WTC11 (cell line): ENCODE measurements at places on chromosomes 3 and 15. TPM values are rescaled to one million over a fixed set of nuclear protein-coding genes. Genes with fewer than 3 reads are reported as not detected.

GRCh38 chr3:129558081-129558771 lies 15.3 kb downstream of the H1-8 start:
- no peak for DNase-seq

- no peak for DNase-seq
Observed at GRCh38 chr3:36615861-36616260, 148.5 kb downstream of the DCLK3 start.

DNA sequence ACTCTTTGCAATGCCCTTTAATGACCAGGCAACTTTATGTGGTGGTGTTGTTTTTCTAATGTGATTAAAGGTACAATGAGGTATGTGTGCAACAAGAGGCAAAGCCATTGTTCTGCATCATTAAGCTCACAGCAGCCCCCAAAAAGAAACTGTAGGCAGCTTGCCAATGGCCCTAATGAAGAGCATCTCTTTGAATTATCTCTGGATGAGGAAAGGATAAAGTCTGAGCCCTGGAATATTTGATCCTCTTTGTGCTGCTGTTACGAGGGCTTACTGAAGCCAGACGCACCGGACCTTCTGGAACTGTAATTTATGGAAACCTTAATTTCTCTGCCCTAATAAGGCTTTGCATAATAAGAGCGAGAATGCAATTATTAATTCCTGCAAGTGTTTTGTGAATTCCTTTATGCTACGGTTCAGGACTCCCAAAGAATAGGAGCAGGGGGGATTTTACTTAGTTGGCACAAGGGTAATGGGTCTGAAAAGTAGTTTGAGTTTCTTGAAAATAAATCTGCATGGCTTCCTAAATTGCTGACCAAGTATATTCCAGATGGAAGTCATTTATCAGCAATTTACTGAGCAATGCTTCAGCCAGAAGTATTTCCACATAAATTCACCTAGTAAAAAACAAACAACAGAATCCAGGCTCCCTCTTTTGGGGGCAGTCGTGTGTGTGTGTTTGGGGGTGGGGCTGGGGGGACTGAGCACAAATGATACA lies 193.4 kb downstream of the PDZRN3 start:
- DNase-seq, result no peak

The TRAIP gene
- 25.9 to 31.8 TPM (median 29.9 TPM) in 3 replicates for total RNA-seq

GRCh38 chr3:100104442-100104798 lies 9.9 kb downstream of the FILIP1L start:
- no peak for DNase-seq

The EBLN2 gene
- total RNA-seq, result 2.3 to 4.3 TPM (median 3.1 TPM) in 3 replicates

- no peak for DNase-seq
Observed at GRCh38 chr3:53902067-53902466, 10.4 kb upstream of the SELENOK start.

GRCh38 chr15:81492969-81493645 lies 119.1 kb upstream of the TMC3 start:
- no peak for DNase-seq

DNA sequence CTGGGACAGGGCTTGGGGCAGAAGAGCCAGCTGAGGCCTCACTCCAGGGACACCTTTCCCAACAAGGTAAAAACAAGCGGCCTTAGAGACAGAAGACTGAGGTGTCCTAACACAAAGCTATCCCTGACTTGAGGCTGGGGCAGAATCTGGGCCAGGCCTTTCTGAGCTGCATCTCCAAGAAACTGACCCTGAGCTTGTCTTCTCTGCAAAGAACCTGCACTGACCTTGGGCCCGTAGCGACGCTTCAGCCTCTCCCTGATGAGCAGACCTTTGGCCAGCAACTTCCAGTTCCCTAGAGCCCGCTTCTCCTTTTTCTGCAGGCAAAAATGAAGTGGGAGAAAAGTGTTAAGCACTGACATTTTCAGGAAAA lies 22.2 kb downstream of the TMEM43 start:
- no peak for DNase-seq

- DNase-seq, result no peak
Observed at GRCh38 chr3:43194490-43195114, 88.7 kb upstream of the POMGNT2 start.

DNA sequence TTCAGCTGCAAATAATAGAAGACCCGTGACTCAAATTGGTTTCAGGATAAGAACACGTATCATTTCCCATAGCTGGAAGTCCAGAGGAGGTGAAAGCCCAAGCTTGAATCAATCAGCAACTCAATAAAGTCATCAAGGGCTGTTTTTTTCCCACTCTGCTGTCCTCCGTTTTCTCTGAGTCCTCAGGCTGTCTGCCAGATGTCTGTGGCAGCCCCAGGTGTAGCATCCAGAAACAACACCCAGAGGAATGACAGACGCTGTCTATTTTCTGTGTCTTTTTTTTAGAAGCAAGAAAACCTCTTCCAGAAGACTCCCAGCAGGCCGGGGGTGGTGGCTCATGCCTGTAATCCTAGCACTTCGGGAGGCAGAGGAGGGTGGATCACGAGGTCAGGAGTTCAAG lies 204.4 kb downstream of the FAM43A start:
- DNase-seq, result no peak

GRCh38 chr3:72388117-72388516 lies 460.1 kb downstream of the SHQ1 start:
- no peak for DNase-seq

DNA sequence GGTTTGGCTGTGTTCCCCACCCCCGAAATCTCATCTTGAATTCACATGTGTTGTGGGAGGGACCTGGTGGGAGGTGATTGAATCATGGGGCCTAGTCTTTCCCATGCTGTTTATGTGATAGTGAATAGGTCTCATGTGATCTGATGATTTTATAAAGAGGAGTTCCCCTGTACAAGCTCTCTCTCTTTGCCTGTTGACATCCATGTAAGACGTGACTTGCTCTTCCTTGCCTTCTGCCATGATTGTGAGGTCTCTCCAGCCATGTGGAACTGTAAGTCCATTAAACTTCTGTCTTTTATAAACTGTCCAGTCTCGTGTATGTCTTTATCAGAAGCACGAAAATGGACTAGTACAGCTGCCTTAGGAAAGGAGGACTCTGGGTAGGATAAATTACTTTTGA lies 976.7 kb downstream of the MCTP2 start:
- DNase-seq, result no peak

DNA sequence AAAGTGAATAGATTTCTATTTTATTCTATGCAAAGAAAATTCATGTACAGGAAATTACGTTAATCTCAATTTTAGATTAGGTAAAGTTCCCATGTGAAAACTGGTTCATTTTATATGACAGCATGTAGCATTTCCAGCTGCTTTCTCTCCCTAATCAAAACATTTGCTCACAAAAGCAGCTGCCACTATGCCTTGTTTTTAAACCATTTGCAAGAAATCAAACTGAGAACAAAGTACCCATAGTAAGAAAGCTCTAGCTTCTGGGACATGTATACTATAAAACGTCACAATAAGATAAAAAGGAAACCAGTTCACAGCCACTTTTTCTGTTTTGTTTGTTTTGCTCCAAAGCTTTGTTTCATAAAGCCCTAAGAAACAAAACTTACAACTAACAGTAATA lies 5.0 kb upstream of the CRYBG3 start:
- DNase-seq, result no peak

DNA sequence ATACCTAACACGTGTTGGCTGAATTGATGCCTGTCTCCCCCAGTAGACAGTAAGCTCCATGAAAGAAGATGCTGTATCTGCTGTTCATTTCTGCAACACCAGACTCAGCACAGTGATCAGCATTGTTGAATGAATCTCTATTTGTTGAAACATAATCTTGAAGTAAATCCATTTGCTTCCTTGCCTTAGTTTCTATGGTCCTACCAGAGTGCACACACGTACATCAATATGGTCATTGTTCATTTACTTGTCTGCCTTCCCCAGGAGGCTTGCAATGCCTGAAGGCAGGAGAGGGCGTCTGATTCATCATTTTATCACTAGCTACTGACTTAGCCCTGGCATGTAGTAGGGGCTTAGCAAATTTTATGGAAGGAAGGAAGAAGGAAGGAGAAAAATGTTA lies 19.2 kb downstream of the RBP2 start:
- no peak for DNase-seq

The HIGD2B gene
- total RNA-seq, result 0.18 TPM in 1 of 3 replicates, not detected in the others

- no peak for DNase-seq
Observed at GRCh38 chr15:100560323-100560722, 31.6 kb upstream of the CERS3 start.

The C3orf49 gene
- not detected in 3 replicates for total RNA-seq

The GPR156 gene
- 0.72 to 1.8 TPM (median 1.5 TPM) in 3 replicates for total RNA-seq

DNA sequence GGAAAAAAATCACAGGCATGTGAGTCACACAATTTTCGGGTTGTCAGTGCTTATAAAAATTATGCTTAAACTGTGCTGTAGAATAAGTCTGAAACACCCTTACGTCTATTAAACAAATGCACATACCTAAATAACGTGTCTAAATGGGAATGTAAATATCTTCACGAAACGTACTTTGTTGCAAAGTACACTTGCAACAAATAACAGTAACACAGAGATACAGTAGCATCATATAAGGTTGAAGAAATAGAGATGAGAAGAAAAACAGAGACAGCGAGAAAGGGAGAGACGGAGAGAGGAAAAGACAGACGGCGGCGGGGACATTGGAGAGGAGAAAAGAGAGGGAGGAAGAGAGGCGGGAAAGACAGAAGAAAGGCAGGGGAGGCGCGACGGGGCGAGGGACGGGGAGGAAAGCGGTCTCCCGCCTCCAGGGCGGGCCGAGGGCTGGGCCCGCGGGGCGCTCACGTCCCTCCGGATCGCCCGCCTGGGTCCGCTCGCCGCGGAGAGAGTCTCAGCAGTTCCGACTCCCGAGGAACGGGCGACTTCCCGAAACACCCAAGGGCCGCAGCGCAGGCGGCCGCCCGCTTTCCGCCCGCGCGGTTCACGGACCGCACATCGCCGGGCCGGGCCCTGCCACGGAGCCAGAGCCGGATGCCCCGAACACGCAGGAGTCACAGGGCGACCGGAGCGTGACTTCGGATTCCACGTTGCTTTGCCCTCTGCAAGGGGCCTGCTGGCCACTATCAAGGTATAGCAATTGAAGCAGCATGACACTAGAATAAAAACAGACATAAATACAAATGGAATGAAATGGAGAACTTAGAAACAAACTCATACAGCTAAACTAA lies 153.4 kb downstream of the LMLN start:
- peak; percentile 40 for DNase-seq

GRCh38 chr3:184757022-184757651 lies 45.3 kb upstream of the MAGEF1 start:
- no peak for DNase-seq

GRCh38 chr3:13479582-13480339 lies at the start of gene HDAC11:
Gene HDAC11 (plus strand): TSS chr3:13480306. CDS start chr3:13480348, 42 bp downstream.
- DNase-seq, result peak; percentile 99

GRCh38 chr15:93063262-93063671 lies 25.7 kb downstream of the RGMA start:
- DNase-seq, result no peak

DNA sequence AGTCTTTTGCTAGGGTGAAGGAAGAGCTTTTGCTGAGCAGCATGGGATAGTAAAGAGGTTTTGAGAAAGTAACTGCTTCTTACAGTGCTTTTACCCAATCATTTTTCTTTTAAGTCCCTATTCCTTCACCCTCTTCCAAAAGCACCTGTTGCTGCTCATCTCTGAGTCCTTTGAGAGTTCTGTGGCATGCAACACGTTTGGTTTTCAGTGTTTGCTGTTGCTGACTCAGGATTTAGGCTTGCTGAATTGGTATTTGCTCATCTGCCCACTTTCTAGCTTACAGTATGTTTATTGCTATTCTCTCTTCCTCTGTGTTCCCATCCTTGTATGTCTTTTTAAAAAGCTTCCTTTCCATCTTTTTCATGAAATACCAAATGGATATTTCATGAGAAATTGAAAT lies 55.9 kb upstream of the THRB start:
- DNase-seq, result no peak

- no peak for DNase-seq
Observed at GRCh38 chr15:68463996-68464395, 32.0 kb upstream of the ITGA11 start.

The BFSP2 gene
- total RNA-seq, result 0.44 TPM in 1 of 3 replicates, not detected in the others

- DNase-seq, result no peak
Observed at GRCh38 chr3:142356818-142357217, 91.0 kb downstream of the XRN1 start.

- DNase-seq, result peak; percentile 94
Observed at GRCh38 chr15:99565299-99566156, at the start of gene MEF2A. Gene MEF2A (plus strand): TSS chr15:99565984. CDS start chr15:99633120, 67,136 bp downstream.

- no peak for DNase-seq
Observed at GRCh38 chr3:190721330-190721729, 141.2 kb downstream of the GMNC start.

The MKRN3 gene
- total RNA-seq, result not detected in 3 replicates

DNA sequence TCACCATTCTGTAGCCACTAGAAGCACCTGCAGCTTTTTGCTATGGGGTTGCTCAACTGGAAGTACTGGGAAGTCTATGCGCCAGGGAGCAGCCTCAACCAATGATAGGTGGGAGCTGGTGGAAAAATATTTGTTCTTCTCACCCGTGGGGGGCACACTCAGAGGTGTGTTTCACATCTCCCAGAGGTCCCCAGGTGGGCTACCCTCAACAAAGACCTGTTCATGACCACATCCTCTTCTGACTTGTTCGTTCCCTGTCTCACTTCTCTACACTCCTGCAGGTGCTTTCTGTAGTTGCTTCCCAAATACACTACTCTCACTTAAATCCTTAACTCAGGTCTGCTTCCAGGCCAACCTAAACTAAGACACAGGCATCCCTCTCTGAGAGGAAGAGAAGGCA lies 3.6 kb downstream of the CAMP start:
- no peak for DNase-seq

GRCh38 chr3:183592821-183593220 lies 37.3 kb upstream of the KLHL6 start:
- DNase-seq, result no peak

- DNase-seq, result no peak
Observed at GRCh38 chr15:29698030-29698701, 124.1 kb downstream of the TJP1 start.

DNA sequence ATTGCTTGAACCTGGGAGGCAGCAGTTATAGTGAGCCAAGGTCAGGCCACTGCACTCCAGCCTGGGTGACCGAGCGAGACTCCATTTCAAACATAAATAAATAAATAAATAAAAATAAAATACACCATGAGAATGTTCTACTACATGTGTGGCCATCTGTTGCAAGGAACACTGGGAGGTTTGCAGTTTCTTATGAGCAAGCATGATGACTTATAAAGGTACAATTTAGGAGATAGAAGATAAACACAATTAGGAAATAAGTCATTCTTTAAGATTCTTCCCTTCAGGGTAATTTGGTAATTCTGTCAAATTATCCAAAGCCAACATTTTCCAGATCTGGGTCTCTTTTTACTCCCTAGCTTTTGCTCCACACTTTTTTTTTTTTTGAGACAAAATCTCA lies 13.4 kb downstream of the HTR3C start:
- DNase-seq, result no peak

- peak; percentile 56 for DNase-seq
Observed at GRCh38 chr3:129599607-129600006, 6.9 kb downstream of the PLXND1 start.

DNA sequence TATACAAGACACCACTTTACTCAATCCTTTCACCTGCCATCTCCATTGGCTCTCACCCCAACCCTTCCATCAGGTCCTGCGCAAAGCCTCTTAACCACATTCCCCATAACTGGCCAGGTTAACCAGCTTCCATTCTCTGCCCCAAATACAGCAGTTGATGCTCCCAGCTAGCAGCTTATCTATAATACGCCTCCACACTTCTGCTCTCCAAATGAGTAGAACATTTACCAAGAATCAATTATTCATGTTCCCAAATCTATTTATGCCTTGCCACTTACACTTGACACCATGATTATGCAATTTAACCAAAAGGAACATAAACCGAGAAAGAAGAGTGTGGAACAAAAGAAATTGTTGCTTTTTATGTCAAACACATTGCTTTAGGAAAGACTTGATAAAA lies 103.7 kb upstream of the TPM1 start:
- no peak for DNase-seq
